Upper lobe of left lung (tissue), 6 donors: ENCODE measurements at places on chromosomes 2 and 18. TPM values are rescaled to one million over a fixed set of nuclear protein-coding genes. Genes with fewer than 3 reads are reported as not detected.

Gene REG3G
- not detected for total RNA-seq

Gene ALK
- 0.17 TPM for total RNA-seq

Gene ANKRD30B
- not detected for total RNA-seq

Gene KIF1A
- total RNA-seq = 1.2 TPM

Gene GPR39
- 27.8 TPM for total RNA-seq

Gene NT5C1B
- total RNA-seq = not detected

Gene MOCOS
- total RNA-seq = 4.0 TPM

Gene SERPINB5
- 0.98 TPM for total RNA-seq

Gene TUBB6
- total RNA-seq = 184 TPM

Gene FAM210A
- 10.5 TPM for total RNA-seq

Gene TEX261
- total RNA-seq = 17.8 TPM

Gene DSC1
- not detected for total RNA-seq

Gene FAM237A
- total RNA-seq = not detected

Gene C1QL2
- not detected for total RNA-seq

Gene ADAM23
- total RNA-seq = 3.5 TPM

Gene EPB41L3
- total RNA-seq = 56.4 TPM

Gene KLHL41
- 3.1 TPM for total RNA-seq

Gene REG3A
- total RNA-seq = not detected

Gene PAIP2B
- total RNA-seq = 2.8 TPM

Gene MYO7B
- 4.2 TPM for total RNA-seq

Gene COLEC12
- total RNA-seq = 50.5 TPM

Gene LIMS4
- total RNA-seq = not detected

Gene CNGA3
- 0.89 TPM for total RNA-seq

Gene KCNG2
- 0.91 TPM for total RNA-seq

Gene MROH2A
- not detected for total RNA-seq

Gene SF3B1
- 212 TPM for total RNA-seq

Gene RAB6C
- total RNA-seq = not detected

Gene LINC00305
- not detected for total RNA-seq

Gene PLEKHA3
- total RNA-seq = 10.3 TPM

Gene ABCG5
- total RNA-seq = not detected

Gene BMP10
- total RNA-seq = not detected

Gene CCDC148
- 1.8 TPM for total RNA-seq

Gene TCF23
- total RNA-seq = not detected

Gene C2orf92
- 9.1 TPM for total RNA-seq

Gene IL36A
- total RNA-seq = not detected

Gene ALPI
- total RNA-seq = not detected

Gene PSMA8
- total RNA-seq = not detected
